ENCODE measurements at places on chromosomes 3 and 15. TPM values are rescaled to one million over a fixed set of nuclear protein-coding genes. Genes with fewer than 3 reads are reported as not detected.
A peak's percentile ranks its signal among the peaks of the same experiment; 100 is the strongest.

Gene RHO
- not detected for total RNA-seq

DNA sequence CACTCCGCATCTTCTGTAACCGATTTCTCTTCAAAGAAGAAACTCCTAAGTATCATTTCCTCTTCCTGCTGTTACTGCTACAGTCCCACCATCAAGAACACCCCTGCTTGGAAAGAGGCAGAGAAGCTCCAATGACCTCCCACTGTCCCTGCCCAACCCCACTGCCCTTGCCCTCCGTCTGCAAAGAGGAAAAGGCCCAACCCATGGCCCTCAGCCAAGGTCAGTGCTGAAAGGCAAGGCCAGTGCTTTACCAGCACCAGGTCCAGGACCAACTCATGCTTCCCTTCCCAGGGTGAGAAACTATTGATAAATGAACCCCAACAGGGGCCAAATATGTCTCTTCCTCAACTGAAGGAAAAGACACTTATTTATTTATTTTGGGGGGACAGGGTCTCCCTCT, 22.5 kb downstream of the FAM240A start:
- no peak for DNase-seq

Gene RFTN1
- 92.4 TPM for total RNA-seq

- DNase-seq: no peak
Observed at GRCh38 chr3:172461530-172462138, 13.4 kb upstream of the GHSR start.

DNA sequence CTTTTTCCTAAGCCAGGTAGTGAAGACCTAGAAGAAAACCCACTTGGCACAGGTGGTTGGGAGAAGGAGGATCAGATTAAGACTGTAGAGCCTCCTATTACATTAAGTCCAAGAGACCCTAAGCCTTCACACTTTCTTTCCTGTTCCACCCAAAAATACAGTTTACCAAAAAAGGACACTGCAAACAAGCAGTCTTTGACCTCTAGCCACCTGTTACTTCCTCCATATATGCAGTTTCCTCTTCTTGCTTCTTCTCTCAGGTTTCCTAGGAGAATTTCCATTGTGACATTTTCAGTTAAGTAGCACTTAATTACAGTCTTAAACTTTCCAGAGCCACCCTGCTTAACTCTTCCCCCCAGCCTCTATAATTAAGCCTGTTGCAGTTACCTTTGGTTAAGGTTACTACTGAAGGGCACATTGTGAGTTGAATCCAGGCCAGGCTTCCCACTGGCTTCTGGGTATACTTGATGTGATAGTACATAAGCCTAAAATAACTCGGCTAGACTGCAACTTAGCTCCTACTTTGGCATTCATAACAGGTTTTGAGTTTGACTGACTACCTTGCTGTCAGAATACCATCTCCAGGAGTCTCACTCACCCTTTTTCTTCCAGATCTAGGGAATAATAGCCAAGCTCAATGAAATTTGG, 114.2 kb upstream of the UMPS start:
- DNase-seq: no peak

DNA sequence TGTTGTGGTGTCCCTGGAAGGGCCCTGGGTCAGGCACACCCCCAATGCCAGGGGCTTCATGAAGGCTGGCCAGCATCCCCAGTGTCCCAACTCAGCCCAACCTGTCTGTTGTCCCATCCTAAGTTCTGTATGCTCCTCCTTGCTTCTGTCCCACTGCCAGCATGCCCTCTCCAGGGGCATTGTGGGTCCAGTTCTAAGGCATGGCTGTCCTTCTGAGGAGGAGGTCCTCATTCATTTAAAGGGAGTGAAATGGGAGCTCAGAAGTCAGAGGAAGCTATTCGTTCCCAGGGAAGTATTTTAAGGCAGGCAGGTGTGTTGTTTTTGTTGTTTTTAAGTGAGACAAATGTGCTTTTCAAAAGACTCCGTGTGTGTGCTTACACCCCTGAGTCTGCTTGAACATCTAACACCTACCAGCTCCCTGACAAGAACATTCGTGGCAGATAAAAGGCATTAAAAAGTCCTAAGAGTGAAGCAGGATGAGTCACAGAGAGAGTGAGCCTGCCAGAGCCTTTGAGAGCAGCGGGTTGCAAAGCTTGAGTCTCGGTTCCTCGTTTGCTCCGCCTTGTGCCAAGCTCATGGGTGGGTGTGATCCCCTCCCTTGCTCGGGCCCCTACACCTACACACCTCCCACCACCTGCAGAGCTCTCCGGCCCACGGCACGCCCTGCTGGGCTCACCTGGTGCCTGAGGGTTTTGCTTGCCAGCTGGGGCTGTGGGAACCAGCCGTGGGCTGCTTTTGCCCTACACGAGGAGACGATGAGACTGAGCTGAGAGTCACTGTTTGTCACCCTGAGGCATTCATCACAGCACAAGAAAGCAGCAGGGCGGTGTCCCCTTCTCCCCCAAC, 183.4 kb upstream of the TOPAZ1 start:
- peak; percentile 69 for DNase-seq

Gene SEMA6D
- not detected for total RNA-seq

DNA sequence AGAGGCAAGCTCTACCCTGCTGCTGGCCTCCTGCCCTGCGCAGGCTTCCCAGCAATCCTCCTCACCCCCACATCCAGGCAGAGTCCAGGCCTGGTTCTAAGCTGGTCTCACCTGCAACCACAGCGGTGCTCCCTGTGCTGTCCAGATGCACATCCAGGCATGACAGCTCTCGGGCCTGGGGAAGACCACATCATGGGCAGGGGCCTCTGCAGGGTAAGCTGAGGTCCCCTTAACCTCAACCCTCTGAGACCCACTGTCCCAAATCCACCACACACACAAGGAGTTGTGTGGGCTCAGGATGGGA, 10.8 kb downstream of the PLA2G4D start:
- no peak for DNase-seq

Gene RPP14
- total RNA-seq: 25.2 TPM

Gene FRMD4B
- 60.9 TPM for total RNA-seq

Measured in activated CD4-positive, alpha-beta T cell treated with anti-CD3 and anti-CD28 coated beads, Interleukin-2, amount 10 ng/mL, durations not matched to agents 24 days and 14 days (primary cell).